ENCODE measurements at places on chromosomes 7 and 10.

DNA sequence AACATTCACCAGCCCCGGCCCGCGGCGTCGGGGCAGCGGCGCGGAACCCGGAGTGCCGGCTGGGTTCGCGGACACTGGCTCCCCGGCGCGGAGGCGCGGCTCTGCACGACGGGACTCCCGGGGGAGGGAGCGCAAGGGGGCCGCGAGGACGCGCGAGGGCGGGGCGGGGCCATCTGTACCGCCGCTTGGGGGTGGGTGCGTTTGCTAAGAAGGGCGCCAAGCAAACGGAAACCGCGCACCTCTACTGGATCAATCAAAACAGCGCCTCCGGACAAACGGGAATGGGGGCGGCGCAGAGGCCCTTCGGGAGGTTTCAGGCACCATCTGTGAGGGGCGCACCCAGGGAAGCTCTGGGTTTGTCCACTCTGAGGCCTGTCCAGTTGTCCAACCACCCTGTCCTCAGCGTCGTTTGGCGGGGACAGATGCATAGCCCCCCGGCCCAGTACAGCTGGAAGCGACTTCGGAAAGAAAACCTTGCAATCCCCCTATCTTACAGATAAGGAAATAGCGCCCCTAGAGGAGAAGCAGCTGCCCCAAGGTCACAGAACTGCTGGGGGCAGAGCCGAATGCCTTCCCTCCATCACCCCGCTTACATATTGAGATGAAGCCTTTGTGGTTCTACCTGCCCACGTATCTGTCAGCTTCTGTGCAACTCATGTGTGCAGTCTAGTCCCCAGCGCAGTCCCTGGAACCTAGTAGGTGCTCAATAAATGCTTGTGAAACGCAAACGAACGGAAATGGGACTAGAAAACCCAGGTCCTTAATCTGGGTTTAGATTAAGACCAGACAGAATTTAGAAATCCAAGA is 10.7 kb upstream of the SLIT1 start:
- DNase-seq: peak; percentile 6

GRCh38 chr10:73916761-73917470 is 6.0 kb downstream of the PLAU start:
- DNase-seq: no peak

GRCh38 chr7:150937848-150938561 is 40.1 kb downstream of the KCNH2 start:
- peak; percentile 11 for DNase-seq

DNA sequence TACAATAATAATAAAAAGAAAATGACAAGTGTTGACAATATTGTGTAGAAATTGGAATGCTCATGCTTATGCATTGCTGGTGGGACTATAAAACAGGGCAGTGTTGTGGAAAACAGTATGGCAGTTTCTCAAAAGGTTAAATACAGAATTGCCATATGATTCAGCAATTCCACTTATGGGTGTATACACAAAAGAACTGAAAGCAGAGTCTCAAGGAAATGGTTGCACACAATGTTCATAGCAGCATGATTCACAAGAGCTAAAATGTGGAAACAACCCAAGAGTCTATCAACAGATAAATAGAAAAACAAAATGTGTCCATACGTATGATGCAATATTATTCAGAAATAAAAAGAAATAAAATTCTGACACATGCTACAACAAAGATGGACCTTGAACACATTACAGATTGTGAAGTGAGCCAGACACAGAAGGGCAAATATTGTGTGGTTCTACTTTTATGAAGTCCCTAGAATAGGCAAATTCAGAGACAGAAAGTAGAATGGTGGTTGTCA is 64.8 kb upstream of the GRM8 start:
- DNase-seq: no peak

GRCh38 chr10:110226926-110227641 is 19.7 kb downstream of the MXI1 start:
- DNase-seq: no peak

DNA sequence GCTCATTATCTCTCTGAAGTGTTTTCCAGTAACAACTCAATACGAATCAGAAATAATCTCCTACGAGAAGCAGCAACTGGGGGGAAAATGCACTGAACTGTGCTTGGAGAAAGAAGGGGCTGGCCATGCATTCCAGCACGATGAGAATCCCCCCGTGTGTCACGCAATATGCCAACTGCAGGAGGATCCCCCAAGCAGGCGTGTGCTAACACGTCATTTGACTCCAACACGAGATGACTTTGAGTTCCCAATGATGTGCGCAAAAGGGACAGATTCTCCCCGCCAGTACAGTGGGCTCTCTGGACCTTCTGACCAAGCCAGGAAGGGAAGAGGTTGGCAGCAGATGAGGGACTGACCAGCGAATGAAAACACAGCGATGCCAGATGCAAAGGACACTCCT is 105.5 kb downstream of the KCNMA1 start:
- no peak for DNase-seq

Data from astrocyte of the cerebellum (primary cell).